Renal pelvis (tissue), 12 donors: ENCODE measurements at places on chromosomes 4 and X. TPM values are rescaled to one million over a fixed set of nuclear protein-coding genes. Genes with fewer than 3 reads are reported as not detected.

- DNase-seq: no peak
These were observed 658 bp downstream of the SCOC start for GRCh38 chr4:140374130-140374477.

DNA sequence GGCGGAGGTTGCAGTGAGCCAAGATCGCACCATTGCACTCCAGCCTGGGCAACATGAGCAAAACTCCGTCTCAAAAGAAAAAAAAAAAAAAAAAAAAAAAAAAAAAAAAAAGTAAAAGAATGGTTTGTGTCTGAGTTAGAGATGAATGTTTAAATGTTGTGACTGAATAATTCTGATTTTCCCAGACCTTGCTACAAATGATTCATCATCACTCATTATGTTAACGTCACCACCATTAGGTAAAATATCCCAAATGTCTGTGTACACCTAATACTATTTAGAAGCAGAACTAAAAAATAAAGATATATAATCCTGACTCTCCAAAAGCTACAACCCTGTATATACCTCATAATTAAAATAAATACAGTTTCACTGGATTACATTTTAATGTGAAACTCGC, 70.8 kb downstream of the HHIP start:
- DNase-seq: no peak

- no peak for DNase-seq
These were observed 12.8 kb downstream of the AIMP1 start for GRCh38 chr4:106329041-106329618.

DNA sequence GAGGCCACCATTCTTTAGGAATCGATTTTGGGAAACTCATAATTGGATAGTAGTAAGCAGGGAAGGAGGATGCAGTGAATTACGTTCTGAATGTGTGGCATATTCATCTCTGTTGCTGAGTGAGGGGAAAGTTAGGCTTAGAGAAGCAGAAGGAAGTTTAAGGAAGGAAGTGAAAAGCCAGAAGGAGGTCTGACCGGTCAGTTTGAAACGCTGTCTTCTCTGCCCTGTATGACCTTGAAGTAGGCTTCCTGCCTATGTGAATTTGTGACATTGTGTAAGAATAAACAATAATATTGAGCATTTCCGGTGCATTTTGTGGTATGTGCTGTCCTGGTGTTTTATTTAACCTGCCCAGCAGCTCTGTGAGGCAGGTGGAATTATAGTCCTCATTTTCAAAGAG, 67.3 kb downstream of the PDLIM5 start:
- no peak for DNase-seq

DNA sequence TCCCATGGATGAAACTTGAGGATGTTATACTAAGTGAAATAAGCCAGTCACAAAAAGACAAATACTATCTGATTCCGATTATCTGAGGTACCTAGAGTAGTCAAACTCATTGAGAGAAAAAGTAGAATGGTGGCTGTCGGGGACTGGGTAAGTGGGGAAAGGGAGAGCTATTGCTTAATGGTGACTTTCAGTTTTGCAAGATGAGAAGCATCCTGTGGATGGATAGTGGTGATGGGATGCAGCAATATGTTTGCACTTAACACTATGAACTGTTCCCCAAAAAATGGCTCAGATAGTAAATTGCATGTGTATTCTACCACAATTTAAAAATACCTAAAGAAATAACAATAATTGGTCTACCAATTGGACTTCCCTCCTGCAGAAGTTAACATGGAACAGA, 181.5 kb downstream of the SHROOM3 start:
- DNase-seq: no peak

DNA sequence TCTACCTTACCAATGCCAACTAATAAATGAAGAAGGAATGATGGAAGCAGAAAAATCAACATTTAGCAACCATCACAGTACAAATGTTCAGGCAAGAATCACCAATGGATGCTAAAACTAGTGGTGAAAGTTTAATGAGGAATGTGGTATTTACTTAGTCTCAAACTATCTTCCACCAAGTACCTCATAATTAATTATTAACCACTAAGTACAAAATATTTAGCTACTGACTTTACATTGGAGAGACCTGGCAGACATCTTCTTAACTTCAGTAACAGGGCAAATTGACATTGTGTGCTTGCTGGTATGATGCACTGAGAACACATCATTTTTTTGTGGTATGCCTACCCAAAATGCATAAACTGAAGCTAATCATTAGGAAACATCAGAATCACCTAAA, 82.4 kb downstream of the DLG3 start:
- DNase-seq: no peak

GRCh38 chr4:15237648-15238230, 190.1 kb upstream of the C1QTNF7 start:
- DNase-seq: no peak

- DNase-seq: no peak
These were observed 300.9 kb downstream of the SPIN4 start for GRCh38 chrX:63050225-63050624.

DNA sequence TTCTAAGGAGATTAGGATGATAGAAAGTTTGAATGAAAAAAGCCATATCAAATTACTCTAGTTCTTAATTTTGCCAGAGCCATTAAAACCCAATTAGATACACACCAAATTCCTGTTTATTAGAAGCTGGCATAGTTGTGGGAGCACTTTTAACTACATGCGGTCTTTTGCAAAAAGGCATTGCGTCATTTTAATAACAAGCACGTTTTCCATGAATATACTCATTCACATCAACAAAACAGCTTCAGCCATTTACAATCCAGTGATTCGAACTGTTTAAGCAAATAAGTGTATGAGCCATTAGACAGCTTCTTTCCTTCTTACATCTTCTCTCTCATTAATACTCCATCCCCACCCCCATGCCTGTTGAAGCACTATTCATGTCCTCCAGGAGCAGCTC, 109.5 kb upstream of the EOLA2 start:
- DNase-seq: no peak

DNA sequence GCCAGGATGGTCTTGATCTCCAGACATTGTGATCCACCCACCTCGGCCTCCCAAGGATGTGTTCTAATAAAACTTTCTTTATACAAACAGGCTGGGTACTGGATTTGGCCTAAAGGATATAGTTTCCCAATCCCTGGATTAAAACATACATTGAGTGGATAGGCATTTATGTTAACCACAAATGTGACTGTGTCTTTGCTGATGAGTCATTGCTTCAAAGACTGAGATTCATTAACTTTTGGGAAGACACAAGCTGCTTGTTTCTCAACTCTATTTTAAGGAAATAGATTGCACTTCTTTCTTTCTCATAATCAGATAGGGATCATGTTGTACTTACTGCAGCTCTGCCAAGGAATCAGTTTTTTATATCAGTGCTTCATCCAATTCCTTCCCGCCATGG, 131.3 kb upstream of the AGA start:
- DNase-seq: no peak

DNA sequence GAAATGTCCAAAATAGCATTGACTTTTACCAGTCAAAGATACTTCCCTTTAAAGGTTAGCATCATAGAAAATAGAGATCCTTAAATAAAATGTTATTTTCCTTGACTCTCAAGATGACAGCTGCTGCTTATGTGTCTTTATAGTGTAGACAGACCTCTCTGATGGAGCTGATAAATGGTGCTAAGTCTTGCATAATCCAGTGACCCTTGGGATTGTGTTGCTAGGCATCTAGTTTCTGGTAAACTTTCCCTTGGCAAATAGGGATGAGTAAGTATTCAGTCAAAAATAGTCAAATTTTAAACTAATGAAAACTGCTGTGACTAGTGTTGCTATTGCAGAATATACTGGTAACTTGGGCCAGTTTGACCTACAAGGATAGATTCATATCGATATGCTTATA, 53.6 kb downstream of the MBNL3 start:
- DNase-seq: no peak

DNA sequence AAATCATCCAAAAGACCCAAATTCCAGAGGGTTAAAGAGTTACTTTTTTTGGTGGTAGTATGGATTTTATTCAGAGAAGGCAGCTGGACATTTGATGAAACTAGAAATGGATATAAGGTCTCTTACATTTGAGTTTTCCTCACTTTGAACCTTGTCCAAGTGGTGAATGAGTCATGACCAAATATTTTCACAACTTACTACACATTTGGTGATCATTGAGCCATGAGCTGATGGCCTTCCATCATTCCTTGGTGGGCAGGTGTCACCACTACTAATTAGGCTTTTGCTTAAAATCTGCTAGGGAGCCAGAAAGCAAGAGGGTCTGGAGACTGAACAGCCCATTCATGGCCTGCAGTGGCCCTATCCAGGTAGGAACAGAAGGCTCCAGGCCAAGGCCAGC, 620.2 kb upstream of the INTU start:
- DNase-seq: no peak

DNA sequence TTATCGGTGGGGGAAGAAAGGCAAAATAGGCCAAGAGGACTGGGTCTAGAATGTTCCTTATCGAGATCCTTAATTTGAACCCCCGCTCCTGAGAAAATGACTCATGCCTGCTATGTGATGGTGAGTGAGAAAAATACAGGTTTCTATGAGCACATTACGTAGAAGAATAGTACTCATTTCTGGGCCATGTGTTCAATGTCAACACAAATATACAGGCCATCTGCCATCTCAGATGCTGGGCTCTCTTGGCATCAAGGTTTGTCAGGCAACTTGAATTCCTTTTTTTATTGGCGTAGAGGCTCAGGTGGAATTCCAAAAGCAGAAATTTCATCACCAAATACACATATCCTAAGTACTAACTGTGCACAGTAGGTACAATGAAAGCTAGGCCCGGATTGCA, 81.4 kb upstream of the TRIM2 start:
- no peak for DNase-seq

- no peak for DNase-seq
These were observed 43.1 kb downstream of the PNMA5 start for GRCh38 chrX:152950786-152951185.

- no peak for DNase-seq
These were observed 5.0 kb downstream of the LNX1 start for GRCh38 chr4:53586121-53586816.

GRCh38 chr4:36773467-36773866, 471.1 kb upstream of the NWD2 start:
- DNase-seq: no peak

DNA sequence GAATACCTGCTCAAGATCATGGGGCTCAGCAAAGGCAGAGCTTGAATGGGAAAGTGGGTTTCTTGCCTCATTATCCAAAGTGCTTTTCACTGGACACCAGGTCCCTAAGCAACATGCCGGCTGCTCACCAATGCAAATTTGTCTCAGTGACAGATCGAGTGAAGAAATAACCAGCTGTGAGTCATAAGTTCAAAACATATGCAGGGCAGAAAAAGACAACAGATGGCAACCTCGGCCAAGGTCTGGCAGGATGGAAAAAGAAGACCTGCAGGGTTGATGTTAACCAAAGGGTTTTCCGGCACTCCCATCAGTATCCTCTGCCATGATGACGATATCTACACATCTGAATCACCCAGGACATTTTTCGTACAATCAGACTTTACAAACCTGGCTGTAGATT, 124.1 kb downstream of the AFAP1 start:
- DNase-seq: no peak

- DNase-seq: no peak
These were observed 118.0 kb downstream of the SLC2A9 start for GRCh38 chr4:9903317-9903716.

GRCh38 chrX:13008851-13009250, 33.9 kb downstream of the TMSB4X start:
- DNase-seq: no peak

DNA sequence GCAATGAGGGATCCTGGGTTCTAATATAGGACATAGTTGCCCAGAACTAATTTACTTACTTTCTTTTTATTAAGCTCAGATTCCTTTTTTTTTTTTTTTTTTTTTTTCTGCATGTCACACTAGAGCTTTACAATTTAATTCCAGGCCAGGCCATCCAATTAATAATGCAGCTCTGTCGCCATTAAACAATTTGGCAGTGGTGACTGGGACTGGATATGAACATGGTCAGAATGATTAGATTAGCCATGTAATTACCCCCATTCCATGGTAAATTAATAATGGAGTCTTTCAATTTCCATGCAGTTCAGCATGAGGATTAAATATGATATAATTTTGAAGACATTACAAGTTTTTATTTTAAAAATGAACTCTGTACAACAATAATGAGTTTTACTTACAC, 226.9 kb upstream of the ANXA3 start:
- DNase-seq: no peak

DNA sequence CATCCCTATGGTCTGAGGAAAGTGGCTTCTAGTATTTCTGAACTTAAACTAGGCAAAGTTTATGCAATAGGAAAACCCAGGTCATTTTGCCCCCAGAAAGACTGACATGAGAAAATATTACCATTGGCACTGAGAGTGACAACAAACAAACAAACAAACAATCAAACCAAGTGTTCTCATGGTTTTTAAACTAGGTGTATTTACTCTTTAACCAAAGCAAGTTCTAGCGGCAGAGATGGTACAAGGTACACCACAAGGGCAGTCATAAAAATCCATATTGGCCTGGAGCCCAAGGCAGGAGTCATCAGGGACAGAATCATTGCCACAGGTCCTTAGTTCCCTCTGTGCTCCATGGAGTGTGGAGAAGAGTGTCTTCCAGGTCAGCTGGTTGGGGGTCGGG, 26.0 kb upstream of the ENPEP start:
- DNase-seq: no peak

GRCh38 chrX:133741303-133741702, 244.1 kb downstream of the GPC3 start:
- DNase-seq: no peak

GRCh38 chrX:153549807-153550206, 32.4 kb downstream of the ATP2B3 start:
- DNase-seq: no peak

DNA sequence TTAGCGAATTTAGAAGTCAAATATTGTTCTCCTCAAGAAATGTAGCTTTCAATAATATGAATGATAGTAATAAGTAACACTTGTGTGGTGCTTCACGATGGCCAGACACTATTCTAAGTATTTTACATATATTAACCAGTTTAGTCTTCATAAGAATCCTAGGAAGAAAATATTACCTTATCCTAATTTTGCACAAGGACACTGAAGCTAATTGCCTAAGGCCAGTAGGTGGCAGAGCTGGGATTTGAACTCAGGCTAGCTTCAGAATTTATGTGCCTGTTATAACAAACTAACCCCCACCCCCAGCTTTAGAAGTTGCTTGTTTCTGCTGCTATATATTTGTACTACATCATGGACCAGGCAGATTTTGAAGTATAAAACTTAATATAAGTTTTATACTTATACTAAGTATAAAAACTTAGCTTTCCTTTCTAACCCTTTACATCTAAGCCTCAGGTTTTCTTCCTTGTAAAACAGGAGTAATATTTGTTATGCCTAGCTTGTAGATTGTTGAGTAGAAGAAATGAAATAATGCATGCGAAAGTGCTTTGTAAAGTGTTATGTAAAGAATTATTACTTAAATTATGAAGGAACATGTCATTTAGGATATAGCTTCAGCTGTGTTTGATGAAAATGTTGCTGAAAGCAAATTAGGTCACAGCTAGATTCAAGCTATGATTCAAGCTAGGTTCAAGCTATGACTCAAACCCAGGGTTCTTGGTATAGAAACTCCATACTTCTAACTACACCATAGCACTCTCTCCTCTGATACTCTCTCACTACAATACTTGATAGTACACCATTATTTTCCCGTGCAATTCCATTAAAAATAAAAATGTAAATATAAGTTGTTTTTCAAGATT, 4.2 kb upstream of the CDS1 start:
- peak; percentile 42 for DNase-seq

MMRN1 gene
- 5.5 TPM for polyA plus RNA-seq

SH2D1A gene
- 0.10 TPM for polyA plus RNA-seq

CLDN34 gene
- 0.17 TPM for polyA plus RNA-seq

PDE5A gene
- polyA plus RNA-seq: 36.6 TPM

CDKL5 gene
- polyA plus RNA-seq: 19.4 TPM

DCHS2 gene
- 3.9 TPM for polyA plus RNA-seq
